ENCODE measurements at places on chromosomes 11 and 22.

DNA sequence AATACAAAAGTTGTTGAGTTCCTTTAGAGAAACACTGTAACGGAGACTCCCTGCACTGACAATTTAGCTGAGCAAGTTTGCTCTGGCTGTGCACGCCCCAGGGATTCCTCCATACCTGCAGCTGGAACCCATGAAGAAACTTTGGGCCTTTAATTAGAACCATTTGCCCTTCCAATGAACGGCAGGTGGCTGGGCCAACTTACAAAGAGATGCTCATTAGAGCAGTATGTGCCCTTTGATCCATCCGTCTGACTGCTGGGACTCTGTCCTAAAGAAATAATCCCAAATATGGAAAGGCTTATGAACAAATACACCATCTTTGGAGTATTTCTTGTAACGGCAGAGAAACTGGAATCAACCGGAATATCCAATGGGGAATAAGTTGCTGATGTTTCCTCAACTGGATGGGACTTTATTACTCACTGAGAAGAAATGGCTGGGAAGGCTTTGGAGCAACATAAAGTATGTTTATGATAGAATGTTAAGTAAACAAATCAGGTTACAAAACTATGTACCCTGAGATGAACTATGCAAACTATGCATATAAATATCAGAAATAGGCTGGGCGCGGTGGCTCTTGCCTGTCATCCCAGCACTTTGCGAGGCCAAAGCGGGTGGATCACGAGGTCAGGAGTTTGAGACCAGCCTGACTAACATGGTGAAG lies 24.4 kb upstream of the FBLN1 start:
- no peak for DNase-seq

GRCh38 chr11:128465531-128465930 lies 121.8 kb downstream of the ETS1 start:
- DNase-seq: no peak

DNA sequence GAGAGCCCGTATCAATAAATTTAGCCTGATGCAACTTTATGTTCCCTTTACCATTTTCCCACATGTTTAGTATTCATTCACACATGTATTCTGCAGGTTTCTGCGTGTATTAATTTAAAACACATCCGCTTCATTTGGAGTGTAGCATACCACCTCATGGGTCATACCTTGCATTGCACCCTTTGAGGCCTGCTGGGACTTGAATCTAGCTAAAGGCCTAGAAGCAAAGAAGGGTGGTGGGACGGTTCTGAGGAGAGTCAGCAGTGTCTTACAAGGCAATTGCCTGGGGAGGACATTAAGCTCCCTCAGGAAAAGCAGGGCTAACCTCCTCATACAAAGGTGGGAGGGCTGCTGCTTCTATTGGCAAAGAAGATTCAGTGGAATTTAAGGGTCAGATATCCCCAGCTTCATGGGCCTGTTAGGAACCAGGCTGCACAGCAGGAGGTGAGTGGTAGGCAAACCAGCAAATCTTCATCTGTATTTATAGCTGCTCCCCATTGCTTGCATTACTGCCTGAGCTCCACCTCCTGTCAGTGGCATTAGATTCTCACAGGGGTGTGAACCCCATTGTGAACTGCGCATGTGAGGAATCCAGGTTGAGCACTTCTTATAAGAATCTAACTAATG lies 15.9 kb upstream of the SNX19 start:
- DNase-seq: no peak

DNA sequence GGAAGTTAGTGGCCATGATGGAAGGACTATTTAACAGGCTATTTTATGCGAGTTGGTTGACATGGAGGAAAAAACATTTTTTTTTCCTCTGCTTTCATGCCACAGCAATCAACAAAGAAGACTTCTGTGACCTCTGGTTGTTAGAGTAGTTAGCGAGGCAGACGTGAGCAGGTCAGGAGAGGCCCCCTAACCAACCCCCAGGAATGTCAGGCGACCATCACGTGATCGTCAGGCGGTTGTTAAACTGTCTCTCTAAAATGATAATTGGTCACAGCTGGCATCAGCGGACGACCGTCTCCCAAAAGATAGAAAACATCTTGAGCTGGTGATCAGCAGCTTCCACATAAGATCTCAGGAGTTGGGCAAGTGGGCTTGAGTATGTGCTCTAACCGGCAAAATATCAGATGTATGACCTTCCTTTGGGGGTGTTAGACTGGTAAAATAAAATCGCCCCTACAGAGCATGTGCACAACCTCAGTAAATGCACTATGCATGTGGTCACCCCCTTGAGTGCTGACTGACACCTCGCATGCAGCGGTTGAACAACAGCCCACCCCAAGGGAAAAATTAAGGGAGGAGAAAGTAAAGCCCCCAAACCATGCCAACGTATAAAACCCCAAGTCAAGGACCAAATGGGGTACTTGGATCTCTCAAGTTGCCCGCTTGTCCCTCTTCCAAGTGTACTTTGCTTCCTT lies 20.9 kb upstream of the NARS2 start:
- no peak for DNase-seq

- DNase-seq: no peak
Measured at GRCh38 chr11:36164506-36165250, 124.5 kb downstream of the COMMD9 start.

DNA sequence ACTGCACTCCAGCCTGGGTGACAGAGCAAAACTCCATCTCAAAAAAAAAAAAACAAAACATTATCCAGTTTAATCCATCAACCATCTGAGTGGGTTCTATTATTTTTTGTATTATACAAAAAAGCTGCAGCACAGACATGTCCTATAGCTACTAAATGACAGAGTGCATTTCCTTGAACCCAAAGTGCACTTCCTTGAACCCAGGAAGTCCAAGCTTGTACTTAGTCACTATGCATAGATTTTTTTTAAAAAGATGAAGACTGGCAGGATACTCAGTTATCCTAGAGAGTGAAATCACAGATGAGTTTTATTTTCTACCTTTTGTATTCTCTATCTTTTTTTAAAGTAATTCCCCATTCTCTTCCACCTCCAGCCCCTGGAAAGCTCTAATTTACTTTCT lies 8.0 kb upstream of the RRAS2 start:
- no peak for DNase-seq

- DNase-seq: no peak
Measured at GRCh38 chr22:42196454-42196853, 65.8 kb upstream of the CYP2D6 start.

DNA sequence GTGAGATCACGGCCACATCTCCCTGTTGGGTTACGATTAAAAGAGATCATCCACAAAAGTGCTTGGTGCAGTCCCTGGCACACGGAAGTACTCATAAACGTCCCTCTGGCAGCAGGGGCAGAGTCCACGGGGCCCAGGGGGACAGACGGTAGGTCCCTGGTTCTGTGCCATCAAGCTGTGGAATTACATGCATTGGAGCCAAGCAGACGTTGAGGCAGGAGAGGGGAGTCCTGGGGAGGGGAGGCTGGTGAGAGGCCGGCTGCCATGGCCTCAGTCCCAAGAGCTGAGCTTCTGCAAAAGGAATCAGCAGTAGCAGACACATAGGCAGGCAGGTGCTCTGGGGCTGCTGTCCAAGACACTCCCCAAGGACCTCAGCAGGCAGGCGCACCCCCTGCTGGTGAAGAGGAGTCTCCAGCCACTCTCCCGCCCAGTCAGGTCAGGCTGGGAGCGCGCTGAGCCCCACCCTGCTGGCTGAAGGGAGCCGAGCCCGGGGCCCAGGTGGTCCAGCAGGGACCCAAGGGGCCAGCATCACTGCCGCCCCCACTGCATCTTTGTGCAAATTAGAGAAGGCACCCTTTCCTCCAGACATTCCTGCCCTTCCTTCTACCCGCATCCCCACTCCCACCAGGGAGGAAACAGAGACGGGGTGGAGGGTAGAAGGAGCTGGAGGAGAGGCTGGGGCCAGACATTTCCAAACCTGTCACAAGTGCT lies 7.6 kb upstream of the KCTD17 start:
- peak; percentile 9 for DNase-seq

DNA sequence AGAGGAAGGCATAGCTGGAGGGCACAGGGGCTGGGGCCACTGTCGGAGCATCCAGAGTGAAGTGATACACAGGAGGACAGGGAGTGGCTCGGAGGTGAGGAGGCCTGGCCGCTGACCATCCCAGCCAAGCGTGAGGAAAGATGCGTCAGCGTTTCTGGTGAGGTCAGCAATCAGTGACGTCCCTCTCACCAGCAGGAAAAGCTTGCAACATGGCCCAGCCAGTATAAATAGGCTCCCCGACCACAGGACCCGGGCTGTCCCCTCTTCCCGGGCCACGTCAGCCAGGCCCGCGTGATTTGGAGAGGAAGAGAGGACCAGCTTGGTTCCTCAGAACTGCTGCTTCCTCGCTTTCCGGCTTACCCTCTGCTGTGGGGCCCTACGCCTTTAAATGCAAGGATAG lies 4.2 kb upstream of the OSM start:
- DNase-seq: no peak

- DNase-seq: no peak
Measured at GRCh38 chr11:57378186-57378585, 2.8 kb downstream of the PRG3 start.

- DNase-seq: no peak
Measured at GRCh38 chr11:46277622-46278386, at the start of gene CREB3L1. Gene CREB3L1, plus strand, starts transcription at chr11:46277662. Its CDS starts 450 bp downstream, at chr11:46278112.

- no peak for DNase-seq
Measured at GRCh38 chr11:13109616-13110015, 100.5 kb downstream of the RASSF10 start.

DNA sequence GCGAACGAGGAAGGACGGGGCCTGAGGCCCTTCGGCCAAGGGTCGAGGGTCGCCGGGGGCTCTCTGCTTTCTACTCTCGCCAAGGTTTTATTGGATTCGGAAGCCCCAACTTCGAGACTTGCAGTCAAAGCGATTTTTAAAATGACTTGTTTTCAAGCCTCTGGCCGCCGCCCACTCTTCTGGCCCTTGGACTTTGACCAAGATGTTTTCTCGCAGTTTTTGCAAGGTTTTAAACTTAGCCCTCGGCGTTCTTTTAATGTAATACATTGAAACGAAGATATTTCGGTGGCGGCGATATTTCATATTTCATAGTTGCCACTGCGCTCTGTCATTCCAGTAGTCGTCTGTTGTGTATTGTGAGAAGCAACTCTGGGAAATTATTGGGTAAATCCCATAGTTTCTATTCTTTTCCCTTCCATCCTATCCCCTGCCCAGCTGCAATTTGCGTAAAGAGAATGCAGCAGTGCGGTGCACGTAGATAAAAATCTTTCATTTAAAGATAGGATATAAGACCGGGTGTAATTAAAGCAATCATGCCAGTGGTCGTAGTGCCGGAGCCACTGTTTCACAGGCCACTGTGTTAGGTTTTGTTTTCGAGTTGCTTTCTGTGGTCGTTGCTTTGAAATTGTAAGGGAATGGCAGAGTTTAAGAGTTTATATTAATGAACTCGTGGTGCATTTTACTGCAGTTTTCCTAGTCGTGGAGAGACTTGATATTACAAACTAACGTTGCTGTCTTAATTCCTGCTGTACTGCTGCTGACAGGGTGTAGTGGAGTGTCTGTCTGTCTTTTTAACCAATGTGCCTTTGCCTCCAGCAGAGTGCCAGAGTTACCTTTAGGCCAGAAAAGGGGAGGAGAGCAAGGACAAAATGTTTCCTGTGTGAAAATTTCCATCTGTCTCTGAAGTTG lies 702 bp downstream of the BIRC2 start:
- DNase-seq: no peak

DNA sequence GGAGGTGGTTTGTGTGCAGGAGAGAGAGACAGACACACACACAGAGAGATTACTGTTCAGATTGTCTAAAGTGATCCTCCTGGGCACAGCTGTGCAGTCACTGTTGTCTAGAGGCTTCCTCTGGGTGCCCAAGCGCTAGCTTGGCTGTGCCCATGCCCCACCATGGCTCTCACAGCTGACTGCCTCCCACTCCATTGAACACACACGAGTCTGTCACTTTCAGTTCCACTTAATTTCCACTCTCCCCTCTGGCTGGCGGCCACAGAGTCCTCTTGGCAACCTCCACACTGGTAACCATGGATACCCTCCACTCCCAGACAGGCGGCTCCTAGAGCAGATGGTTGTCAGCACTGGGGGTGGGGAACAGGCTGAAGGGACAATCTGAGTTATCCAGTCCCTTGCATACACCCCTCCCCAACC lies 29.1 kb downstream of the MAP6 start:
- DNase-seq: no peak

DNA sequence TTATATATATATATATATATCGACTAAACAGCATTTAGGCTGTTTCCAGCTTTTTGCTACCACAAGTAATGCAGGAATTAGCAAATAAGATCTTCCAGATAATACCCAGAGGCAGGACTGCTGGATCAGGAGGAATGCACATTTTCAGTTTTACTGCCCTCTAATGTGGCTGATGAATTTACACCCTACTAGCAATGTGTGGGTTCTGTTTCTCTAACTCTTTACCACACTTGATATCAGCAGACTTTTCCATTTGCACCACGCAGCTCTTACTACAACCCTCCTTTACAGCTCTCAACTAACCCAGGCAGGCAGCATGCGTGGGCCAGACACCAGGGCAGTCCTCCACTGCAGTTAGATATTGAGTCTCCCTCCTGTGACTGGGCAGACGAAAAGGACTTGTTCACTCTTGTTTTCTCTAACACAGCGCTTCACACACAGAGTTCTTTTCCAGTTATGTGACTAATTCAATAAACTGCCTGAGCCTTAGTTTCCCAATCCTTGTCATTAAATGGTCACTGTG lies 67.7 kb downstream of the IGLL5 start:
- no peak for DNase-seq

GRCh38 chr11:19432370-19433061 lies 191.8 kb upstream of the E2F8 start:
- no peak for DNase-seq

DNA sequence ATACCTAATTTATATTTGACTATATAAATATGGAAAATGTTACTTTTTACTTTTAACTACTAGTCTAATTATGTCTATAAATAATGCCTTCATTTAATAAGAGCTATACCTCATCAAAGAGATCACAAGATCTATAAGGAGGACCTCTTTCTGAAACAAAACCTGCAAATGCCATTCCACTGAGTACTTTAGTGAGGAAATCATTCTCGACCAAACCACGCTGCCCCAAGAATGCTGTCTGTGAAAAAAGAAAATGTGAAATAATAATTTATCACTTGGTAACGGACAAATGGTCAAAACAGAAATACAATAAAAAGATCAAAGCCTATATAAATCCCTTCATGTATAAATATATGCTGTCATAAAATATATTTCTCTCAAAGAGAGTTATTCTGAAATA lies 301.7 kb downstream of the SBF2 start:
- no peak for DNase-seq

GRCh38 chr11:128841461-128842072 lies 25.5 kb downstream of the KCNJ1 start:
- no peak for DNase-seq

DNA sequence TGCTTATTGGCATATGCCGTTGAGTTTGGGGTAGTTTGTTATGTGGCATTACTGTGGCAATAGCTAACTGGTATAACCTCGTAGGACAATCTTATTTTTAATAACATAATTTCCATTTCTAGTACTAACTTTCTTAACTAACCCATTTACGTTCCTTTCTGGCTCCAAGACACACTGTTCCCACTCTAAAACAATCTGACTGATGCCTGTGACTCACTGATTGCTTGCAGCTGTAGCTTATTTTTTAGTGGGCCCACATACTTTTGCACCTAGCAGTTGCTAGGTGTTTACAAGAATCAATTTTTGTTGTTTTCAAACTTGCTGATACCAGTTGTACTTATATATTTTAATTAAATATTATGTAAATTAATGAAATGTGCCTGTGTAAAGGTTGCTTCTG lies 52.2 kb downstream of the FAT3 start:
- no peak for DNase-seq

All from stimulated activated naive CD4-positive, alpha-beta T cell treated with Interleukin-2 at 50 U/mL for 16 hours (primary cell).